ENCODE measurements at places on chromosomes 5 and 9. TPM values are rescaled to one million over a fixed set of nuclear protein-coding genes. Genes with fewer than 3 reads are reported as not detected.
A peak's percentile ranks its signal among the peaks of the same experiment; 100 is the strongest.

GNAQ gene
- 94.6 TPM for total RNA-seq

OLFM1 gene
- 0.74 TPM for total RNA-seq

SIT1 gene
- total RNA-seq: not detected

HEMGN gene
- total RNA-seq: 0.44 TPM

- DNase-seq: no peak
These were observed 9.8 kb downstream of the RUSC2 start for GRCh38 chr9:35499701-35500030.

DNA sequence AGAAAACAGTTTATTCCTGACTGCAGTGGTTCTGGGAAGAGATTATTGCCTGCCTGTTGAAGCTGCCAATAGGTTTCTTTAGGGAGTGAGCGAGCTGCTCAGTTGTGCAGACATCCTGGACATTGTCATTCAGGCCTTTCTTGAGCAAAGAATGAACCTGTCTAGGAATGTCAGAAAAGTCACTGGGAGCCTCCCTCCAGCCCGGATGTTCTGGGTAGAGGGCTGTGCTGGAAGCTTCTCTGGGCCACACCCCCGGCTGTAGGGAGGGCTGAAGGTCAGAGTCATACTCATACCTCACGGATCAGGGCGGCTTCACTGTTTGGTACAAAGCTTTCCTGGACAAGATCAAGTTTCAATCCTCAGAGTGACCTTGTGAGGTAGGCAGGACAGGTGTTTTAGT lies 33.4 kb upstream of the TBC1D2 start:
- DNase-seq: no peak

- peak; percentile 33 for DNase-seq
These were observed 278.1 kb downstream of the AOPEP start for GRCh38 chr9:95004411-95005277.

GRCh38 chr9:85536514-85536913 lies 205.2 kb downstream of the AGTPBP1 start:
- DNase-seq: no peak

- DNase-seq: no peak
These were observed 236.7 kb downstream of the CDH18 start for GRCh38 chr5:19751326-19751725.

GRCh38 chr5:147586832-147587231 lies 77.0 kb upstream of the DPYSL3 start:
- no peak for DNase-seq

DNA sequence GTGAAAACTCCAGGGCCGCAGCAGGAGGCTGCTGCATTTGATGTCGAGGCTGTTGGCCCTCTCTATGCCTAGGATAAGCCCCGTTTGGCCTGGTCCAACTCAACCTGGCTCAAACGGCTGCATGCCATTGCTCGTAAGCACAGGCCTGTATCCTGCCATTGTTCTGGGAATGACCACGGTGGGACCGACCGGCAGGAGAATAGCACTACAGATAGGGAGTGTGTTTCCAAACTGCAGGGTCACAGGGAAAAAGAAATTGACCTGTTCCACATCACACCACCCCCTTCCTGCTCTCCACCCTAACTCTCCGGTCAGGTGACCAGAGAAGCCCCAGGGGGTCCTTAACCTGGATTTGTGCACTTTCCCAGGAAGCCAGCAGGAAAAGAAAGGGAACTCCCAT lies 278.7 kb upstream of the KLF4 start:
- DNase-seq: peak; percentile 64

- DNase-seq: no peak
These were observed 18.9 kb downstream of the FAM78A start for GRCh38 chr9:131257266-131258025.

GRCh38 chr9:7028591-7028990 lies 270.8 kb downstream of the KDM4C start:
- DNase-seq: no peak

GRCh38 chr5:43168175-43168574 lies 23.9 kb upstream of the NIM1K start:
- DNase-seq: no peak

DNA sequence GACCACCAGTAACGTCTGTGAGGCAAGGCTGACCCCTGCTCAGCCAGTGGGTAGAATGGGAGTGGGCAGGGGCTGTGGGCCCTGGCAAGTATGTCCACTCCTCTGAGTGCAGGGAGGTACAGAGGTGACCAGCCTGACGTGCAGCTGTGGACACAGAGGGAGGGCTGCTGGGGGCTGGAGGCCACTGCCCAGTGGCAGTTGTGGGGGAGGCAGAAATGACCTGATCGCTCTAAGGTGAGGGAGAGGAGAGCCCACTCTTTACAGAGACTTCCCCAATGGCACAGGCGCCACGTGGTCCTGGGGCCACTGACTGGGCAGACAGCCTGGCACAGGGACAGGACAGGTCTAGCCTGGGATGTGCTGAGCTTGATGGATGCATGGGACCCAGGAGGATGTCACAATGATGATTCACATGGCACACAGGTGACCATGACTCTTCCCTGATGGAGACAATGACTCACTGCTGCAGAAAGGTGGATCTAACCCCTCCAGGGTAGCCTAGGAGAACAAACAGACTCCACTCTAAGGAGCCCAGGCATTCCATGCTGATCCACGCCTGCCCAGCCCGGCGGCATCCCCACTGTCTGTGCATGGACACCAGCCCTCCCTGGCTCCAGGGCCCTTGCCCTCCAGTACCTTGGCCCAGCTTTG lies 7.7 kb downstream of the LPCAT1 start:
- DNase-seq: no peak

All from endothelial cell (in vitro differentiated cells).